ENCODE measurements at places on chromosomes 5 and 9.

DNA sequence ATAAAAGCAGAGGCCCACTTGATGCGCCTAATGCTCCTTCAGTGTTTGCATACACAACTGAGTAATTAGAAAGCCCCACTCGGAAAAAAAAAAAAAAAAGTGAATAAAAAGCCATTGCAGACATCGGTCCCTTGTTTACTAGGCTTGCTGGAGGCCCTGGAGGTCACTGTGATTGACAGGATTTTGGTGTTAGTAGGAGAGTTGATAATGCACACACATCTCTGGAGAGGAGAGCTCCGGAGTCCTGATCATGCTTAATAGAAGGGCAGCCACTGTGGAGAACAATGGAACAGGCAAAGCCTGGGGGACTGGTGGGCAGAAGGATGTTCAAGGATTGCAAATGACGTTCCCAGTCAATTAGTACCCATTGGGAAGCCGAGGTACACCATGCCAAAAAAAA is 152.5 kb downstream of the EFNA5 start:
- no peak for DNase-seq

- peak; percentile 25 for DNase-seq
Observed at GRCh38 chr5:154783774-154784460, 28.7 kb downstream of the LARP1 start.

- peak; percentile 98 for DNase-seq
Observed at GRCh38 chr5:142644640-142645361, 41.1 kb downstream of the FGF1 start.

GRCh38 chr9:73131461-73131860 is 20.2 kb upstream of the ANXA1 start:
- no peak for DNase-seq

GRCh38 chr5:175738602-175739133 is 80.8 kb downstream of the HRH2 start:
- no peak for DNase-seq

DNA sequence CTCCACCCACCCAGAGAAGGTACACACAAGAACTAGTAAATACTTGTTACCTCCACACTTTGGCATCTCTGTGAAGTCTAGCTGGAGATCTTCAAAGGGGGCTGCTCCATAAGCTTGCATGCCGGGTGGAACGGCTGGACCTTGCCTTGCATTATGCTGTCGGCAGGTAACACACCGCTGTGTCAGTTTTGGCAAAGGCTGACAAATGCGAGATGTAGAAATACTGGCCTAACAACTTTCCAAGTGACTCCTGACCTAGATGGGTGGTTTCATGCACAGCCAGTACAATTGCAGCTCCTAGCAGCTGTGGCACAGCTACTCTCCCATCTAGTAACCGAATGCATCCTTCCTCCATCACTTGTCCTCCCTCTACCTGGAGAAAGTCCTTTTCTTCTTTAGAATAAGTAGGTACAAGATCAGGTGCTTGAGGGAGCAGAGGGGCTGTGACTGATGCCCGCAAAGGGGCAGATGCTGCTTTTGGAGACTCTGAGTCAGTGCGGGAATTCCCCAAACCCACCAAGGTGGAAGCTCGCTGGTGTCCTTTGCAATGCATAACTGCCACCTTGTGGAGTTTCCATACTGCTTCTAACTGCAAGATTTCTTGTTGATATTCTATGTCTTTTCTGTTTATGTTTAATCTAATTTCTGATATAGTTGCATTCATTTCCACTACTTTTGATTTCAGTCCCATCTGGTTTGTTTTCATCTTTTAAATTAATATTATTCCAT is 78.4 kb downstream of the TMEM161B start:
- DNase-seq, result no peak

DNA sequence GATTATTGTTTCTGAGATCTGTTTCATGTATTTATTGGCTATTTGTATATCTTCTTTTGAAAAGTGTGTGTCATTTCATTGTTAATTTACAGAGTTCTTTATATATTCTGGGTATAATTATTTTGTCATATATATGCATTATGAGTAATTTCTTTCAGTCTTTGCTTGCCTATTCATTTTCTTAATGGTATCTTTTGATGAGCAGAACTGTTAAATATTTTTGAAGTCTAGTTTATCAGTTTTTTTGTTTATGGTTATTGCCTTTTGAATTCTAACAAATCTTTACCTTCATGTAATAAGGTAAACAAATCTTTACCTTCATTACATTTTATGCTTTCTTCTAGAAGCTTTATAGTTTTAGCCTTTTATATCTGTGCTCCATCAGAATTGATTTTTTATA is 66.4 kb downstream of the CSNK1G3 start:
- no peak for DNase-seq

- DNase-seq, result no peak
Observed at GRCh38 chr5:37519807-37520206, 140.7 kb downstream of the WDR70 start.

GRCh38 chr5:154677921-154678320 is 77.3 kb upstream of the LARP1 start:
- no peak for DNase-seq

GRCh38 chr5:53971131-53971530 is 339.2 kb downstream of the ARL15 start:
- no peak for DNase-seq
